PC-3 (cell line): ENCODE measurements at places on chromosomes 3 and 15.

DNA sequence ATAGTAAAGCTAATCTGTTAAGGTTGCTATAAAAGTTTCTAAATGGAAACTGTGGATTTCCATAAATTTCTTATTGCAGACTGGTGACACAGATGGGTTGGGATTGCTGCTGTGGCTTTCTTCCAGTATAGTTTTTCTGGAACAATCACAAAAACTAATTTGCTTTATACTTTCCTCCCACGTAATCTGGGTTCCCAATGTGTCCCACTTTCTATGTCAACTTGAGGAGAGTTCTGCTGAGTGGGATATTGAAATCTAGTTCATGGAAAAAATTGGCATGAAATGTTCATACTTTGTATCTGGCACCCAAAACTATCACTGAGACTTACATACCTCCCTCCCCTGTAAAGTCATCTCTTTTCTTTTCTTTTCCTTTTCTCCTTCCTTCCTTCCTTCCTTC lies 126.8 kb downstream of the TGFBR2 start:
- DNase-seq = no peak

- no peak for DNase-seq
These were observed 458 bp upstream of the STAC start for GRCh38 chr3:36379872-36380220.

- no peak for DNase-seq
These were observed 306.4 kb upstream of the STT3B start for GRCh38 chr3:31226346-31226745.

- peak; percentile 50 for DNase-seq
These were observed 163.1 kb downstream of the FMN1 start for GRCh38 chr15:33031324-33031821.

DNA sequence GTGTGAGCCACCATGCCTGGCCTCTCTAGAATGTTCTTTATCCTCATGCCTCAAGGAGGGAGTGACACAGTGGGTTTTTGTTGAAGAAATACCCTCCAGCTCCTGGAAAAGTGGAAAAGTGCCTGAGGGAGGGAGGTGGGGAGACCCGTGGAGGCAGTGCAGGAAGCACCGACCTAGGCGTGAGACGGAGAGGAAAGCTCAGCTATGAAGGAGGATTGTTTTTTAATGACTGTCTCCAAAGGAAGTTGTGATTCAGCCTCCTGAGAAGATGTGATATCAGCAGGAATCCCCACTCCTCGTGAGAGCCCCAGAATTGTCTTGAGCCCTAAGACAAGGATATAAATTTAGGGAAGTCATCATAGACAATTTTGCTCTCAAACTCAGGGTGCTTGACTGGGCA lies 21.7 kb downstream of the RPLP1 start:
- DNase-seq = no peak

DNA sequence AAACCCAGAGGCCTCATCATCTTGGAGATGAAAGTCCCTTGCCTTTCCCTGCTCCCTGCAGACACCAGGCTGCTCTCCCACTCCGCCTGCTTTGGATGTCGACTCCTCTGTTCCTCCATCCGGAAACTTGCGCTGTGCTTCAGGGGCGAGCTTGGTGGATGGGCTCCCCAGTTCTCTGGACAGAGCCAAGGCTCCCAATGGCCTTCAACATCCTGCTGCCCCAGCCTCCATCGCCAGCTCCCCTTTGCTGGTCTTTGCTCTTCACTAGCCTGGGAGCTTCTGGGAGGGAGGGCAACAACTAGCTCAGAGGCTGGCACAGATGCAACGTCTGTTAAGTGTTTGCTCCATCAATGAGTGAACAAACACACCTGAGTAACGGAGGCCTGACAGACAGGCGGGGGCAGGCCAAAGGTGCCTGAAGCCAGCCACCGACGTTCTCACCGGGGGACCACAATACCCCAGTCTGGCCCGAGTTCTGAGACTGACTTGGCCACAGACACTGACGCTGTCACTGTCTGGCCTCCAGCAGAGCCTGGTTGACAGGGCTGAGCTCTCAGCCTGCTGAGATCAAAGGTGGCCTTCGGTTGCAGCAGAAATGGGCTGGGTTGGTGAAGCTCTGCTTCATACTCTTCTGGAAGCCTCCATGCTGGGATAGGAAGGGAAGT lies 39.0 kb downstream of the RGMA start:
- DNase-seq = no peak

- DNase-seq = no peak
These were observed 33.5 kb downstream of the RAB6B start for GRCh38 chr3:133862161-133862560.

GRCh38 chr3:33525232-33525631 lies 85.0 kb upstream of the UBP1 start:
- peak; percentile 5 for DNase-seq

GRCh38 chr3:18558507-18558906 lies 133.4 kb upstream of the SATB1 start:
- DNase-seq = no peak
